ENCODE measurements at places on chromosomes 7 and 10.
A peak's percentile ranks its signal among the peaks of the same experiment; 100 is the strongest.

DNA sequence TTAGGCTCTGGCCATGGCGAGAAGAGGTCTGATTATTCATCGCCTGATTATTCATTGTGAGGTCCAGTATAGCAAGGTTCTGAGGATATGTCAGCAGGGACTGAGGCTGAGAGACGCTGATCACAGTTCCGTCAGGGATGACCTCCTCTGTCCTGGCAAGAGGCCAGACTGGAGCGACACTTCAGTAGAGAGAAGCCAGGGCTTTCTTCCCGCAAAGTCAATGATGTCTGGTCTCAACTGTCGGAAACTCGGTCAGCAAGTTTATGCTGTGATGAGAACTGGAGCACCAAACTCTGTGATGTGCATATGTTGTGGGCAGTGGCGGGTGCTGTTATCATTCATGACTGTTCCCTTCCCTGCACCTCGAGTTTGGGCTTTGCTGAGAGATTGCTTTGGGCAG is 29.0 kb upstream of the GNA12 start:
- DNase-seq: no peak

DNA sequence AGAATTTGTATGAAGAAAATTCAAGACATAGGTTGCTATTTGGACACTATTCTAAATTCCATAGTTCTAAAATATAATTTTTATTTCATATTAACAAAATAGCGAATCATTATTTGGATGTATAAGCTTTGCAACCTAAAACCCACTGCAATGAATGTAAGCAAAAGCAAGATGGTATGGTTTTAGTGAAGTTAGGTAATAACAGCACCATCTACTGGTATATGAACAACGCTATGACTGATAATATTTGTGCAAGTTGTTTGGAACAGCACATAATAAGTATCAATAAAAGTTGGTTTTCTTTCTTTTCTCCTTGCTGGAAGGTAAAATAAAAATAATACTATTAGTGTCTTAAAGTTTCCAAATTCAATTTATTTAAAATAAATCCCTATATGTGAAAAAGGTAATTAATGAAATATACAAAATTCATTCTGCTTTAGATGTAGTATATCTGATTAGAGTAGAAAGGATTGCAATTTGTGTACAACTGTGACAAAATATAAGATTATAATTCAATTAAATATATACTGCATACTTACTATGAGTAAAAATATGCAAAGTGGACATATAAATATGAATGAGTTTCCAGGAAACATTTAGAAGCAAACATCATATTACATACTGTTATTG is 79.0 kb upstream of the LSM8 start:
- peak; percentile 5 for DNase-seq

DNA sequence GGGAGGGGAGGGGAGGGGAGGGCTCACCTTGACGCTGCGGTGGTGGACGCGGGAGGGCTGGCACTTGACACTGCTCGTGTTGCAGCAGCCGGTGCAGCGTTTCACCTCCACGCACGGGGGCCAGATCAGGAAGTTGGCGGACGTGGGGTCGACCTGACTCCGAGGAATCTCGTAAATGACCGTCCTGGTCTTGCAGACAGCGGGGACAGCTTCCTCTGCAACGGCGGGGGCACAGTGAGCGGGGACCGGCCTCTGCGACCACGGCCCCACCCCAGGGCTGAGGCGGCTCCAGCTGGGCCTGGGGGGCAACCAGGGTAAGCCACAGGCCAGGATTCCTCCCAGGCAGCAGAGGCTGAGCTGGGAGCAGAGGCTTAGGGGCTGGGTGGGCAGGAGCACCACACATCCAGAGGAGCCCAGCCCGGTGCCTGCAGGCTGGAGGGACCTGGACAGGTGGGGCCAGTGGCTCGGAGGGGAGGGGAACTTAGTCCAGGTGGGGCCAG is 8.8 kb downstream of the PDGFA start:
- no peak for DNase-seq

- no peak for DNase-seq
Observed at GRCh38 chr10:119115926-119116325, 12.0 kb downstream of the DENND10 start.

GRCh38 chr7:141585592-141586510 is 34.6 kb downstream of the AGK start:
- DNase-seq: no peak

DNA sequence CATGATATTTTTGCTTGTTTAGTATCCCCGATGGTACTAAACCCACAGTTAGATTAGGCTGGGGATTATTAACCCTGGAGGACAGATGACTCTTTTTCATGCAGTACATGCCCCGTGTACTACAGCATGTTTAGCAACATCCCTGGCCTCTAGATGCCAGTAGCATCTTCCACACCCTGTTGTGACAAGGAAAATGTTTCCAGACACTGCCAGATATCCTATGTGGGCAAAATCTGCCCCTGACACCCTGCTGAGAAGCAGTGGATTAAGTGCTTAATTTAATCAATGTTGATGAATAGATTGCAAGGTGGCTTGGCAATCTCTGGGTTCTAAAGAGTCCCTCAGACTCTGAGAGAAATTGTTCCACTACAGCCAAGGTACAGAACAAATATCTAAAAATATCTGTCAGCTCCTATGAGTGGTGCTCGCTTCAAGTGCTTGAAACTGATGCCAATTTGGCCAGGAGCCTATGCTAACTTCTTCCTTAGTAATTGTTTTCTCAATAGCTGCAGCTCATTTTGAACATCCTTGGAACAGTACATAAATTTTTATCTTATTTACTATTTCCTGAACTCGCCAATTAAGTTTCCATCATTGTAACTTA is 247.0 kb downstream of the SORCS1 start:
- DNase-seq: no peak

GRCh38 chr7:35007768-35008167 is 29.5 kb downstream of the DPY19L1 start:
- no peak for DNase-seq

GRCh38 chr7:108094346-108094745 is 35.8 kb downstream of the LAMB4 start:
- no peak for DNase-seq

DNA sequence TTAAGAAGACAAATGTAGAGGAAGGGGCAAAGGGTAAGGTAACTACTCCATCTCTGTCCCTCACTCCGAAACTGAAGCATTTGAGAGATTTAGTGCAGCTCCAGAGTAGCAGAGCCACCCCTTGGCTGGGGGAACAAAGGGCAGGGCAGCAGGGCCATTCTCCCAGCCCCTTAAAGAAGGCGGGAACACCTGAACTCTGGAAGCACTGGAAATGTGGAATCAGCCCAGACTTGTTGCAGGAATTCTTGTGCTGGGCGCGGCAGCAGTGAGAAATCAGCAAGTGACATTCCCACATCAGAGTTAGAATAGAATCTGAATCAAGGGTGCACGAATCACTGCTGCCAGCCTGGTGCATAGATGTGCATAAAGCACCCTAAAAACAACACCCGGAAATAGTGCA is 34.4 kb upstream of the GRM8 start:
- no peak for DNase-seq

- DNase-seq: no peak
Observed at GRCh38 chr10:24153537-24153936, 55.4 kb upstream of the KIAA1217 start.

DNA sequence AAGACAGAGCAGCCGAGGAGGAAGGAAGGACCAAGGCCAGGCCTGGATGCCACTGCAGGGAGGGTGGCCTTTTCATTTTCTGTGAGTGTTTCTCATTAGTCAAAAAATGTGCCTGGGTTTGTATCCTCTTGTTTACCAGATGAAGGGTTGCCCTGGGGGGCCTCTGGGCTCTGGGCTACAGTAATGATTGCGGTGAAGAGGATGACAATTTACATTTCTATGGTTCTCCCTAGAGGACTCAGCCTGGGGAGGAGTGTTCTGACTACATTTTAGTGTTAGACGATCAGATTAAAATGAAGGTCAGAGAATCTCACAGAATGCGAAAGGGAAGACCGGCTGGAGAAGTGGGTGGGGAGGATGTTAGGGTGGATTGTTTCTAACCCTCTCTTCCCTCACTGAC is 108.0 kb upstream of the KMT2C start:
- DNase-seq: no peak

GRCh38 chr7:99132595-99133321 is 11.2 kb downstream of the SMURF1 start:
- DNase-seq: no peak

GRCh38 chr10:123213192-123213591 is 59.0 kb downstream of the BUB3 start:
- no peak for DNase-seq

DNA sequence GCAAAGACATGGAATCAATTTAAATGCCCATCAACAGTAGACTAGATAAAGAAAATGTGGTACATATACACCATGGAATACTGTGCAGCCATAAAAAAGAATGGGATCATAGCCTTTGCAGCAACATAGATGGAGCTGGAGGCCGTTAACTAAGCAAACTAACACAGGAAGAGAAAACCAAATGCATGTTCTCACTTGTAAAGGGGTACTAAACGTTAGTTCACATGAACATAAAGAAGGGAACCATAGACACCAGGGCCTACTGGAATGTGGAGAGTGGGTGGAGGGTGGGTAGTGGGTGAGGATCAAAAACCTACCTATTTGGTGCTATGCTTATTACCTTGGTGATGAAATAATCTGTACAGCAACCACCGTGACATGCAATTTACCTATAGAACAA is 78.4 kb upstream of the GSDME start:
- no peak for DNase-seq
